Activated CD4-positive, alpha-beta T cell treated with anti-CD3 and anti-CD28 coated beads, Interleukin-2, amount 50 U/mL, for 24 hours (primary cell): ENCODE measurements at places on chromosomes 6 and 20.

DNA sequence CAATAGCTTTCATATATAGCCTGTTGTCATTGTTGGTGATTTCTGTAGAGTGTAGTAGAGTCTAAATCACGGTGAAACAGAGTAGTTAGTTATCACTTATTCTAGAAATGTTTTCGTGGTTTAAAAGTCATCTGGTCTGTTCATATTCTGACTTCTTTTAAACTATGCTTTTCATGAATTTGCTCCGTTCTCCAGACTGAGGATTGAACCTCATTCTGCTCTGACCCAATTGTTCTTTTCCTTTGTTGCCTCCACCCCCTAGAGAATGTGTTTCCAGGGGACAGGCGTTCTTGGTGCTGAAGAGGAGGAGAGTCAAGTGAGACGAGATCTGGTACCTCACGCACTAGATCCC, 748 bp upstream of the ZNF292 start:
- DNase-seq = no peak

DNA sequence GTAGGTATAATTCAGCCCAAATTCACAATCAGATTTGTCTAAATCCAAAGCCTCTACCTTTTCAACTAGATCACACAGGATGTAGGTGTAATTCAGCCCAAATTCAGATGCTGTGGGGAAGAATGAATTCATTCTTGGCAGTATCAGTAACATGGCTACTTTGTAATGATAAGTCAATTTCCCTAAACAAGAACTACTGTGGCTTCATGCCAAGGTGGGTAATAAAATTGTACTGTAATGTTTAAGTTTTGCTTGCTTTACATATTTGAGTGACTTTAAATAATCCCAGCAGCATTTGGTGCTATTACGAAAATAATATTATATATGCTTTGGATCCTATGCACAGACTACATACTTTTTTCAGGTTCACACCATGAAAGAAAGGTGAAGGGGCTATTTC, 239.1 kb downstream of the HDGFL1 start:
- DNase-seq = no peak

GRCh38 chr20:32362901-32363364, 4.8 kb downstream of the ASXL1 start:
- DNase-seq = no peak

DNA sequence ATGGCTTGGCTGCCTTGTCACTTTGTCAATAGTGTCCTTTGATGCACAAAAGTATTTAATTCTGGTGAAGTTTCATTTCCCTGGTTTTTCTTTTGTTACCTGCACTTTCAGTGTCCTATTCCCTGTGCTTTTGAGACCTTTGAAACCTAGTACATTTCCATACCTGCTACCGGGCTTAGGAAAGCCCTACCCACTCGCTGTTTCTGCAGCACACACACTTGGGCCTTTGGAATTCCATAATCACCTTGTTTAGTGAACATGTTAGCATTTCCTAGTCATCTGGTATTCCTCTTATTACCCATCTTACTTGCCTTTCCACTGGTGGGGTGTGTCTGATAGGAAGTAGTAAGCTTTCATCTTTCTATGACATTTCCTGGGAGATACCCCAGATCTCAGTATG, 19.3 kb upstream of the SYNDIG1 start:
- DNase-seq = no peak

- DNase-seq = no peak
Observed at GRCh38 chr20:38645351-38645750, 43.7 kb downstream of the ARHGAP40 start.

DNA sequence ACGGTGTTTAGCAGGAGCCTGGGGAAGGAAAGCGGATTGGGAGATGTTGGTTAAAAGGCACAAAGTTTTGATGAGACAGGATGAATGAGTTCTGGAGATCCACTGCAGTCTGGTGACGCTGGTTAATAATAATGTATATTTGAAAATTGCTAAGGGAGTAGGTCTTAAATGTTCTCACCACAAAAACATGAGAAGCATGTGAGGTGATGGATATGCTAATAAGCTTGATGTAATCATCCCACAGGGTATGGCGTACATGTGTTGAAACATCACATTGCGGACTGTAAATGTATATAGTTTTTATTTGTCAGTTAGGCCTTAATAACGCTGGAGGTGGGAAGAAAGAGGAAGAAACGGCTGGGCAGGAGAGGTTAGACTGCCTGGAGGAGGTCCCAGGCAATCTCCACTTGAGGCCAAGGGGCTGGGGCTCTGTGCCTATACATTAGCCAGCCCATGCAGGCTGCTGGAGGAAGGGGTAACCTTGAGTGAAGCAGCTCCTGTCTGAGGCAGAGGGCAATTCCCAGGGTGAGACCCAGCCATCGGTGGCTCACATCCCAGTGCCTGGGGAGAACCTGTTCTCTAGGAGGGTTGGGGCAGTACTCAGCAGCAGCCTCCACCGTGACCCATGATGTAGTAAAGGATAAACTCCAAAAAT, 188.2 kb upstream of the QKI start:
- no peak for DNase-seq

DNA sequence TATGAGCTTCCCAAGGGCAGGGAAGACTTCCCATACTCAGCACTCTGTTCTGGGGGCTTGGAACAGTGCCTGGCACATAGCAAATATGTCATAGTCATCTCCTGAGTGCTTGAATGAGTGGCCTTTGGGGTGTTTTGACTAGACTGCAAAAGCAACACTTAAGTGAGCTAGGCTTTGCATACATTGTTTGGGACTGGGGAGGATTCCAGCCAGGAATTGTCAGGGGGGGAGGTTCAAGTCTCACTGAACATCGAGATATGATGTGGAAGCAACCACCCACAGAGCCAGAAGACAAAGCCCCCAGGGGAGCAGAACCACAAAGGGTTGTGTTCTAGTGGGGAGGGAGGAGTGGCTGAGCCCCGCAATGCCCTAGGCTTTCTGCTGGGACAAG, 98.4 kb downstream of the SYCP2 start:
- DNase-seq = no peak

DNA sequence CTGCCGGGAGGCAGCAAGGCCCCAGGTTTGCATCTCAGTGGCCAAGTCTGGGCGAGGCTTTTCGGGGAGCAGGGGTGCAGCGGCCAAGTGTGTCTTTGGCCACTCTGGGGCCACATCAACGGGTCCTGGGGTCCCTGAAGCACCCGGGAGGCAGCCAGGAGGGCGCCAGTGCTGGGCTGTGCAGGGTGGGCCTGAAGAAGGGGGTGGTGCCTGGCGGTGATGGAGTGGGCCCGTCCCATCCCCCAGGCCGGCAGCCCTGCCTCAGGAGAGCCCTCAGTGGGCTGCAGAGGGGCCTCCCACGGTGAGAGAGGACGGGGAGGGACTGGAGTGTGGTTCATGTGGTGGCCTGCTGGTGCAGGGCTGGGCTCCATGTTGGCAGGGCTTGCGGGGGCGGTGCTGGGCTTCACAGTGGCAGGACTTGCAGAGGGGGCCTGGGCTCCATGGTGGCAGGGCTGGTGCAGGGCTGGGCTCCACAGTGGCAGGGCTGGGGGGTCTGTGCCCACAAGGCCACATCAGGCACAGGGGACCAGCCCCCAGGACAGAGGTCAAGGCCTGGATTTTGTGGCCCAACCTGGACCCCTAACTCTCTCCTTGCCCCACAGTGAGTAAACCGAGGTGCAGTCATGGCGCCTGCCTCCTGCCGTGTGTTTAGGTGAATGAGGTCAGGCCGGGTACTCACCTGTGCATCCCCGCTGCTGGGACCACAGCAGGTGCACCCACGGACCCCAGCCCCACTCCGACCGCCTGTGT, 10.5 kb upstream of the BHLHE23 start:
- no peak for DNase-seq

DNA sequence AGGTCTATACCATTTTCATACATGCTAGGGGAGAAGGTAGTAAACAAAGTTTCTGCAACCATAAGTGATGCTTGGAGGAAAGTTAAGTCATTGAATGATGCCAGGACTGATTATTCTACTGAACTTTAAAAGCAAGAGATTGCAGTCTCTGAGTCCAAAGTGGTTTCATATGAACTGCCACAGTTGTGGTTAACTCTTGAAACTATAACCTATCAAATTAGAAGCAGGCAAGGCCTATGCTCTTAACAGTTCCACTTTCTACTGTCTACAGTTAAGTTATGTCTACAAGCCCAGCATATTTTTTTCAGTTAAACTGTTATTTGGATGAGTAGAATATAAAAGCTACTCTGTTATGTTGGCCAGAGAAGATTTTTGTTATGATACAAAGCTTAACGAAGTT, 326.5 kb upstream of the RUNX2 start:
- no peak for DNase-seq

GRCh38 chr6:134080171-134080795, 27.9 kb upstream of the SLC2A12 start:
- no peak for DNase-seq

DNA sequence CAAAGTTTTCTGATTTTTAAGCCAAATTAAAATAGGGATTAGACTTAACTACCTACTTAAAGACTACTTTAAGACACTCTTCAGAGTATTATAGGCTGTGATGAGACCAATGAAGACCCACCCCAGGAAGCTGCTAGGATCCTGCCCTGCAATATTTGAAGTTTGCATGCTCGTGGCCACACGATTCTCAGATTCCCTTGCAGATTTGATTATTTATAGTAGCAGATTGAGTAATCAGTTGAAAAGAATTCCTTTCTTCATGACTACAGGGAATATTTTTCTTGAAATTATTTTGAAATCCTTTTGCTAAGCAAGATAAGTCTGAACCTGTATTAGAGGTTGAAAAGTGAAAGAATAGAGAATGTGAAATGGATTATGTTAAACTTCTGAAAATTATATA, 122.3 kb downstream of the B3GAT2 start:
- DNase-seq = no peak

GRCh38 chr6:165055231-165055630, 254.2 kb downstream of the C6orf118 start:
- no peak for DNase-seq

DNA sequence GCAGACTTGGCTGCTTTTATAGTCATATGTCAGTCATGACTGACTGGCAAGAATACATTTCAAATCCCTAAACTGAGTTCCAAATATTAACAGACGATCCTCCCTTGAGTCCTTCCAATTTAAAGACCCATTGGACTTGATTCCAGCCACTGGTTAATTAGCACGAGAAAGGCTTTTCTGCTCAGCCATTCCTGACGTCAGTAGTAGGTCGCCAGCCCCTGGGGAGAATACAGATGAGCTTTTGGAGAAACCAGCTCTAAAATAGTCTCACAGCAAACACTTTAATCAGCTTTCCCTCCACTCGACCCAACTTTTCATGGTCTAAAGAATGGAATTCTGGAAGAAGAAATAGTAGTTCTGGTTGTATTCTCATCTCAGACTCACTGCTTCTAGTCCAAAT, 91.6 kb downstream of the SLC22A3 start:
- DNase-seq = no peak

- no peak for DNase-seq
Observed at GRCh38 chr6:156599366-156599765, 177.8 kb upstream of the ARID1B start.

DNA sequence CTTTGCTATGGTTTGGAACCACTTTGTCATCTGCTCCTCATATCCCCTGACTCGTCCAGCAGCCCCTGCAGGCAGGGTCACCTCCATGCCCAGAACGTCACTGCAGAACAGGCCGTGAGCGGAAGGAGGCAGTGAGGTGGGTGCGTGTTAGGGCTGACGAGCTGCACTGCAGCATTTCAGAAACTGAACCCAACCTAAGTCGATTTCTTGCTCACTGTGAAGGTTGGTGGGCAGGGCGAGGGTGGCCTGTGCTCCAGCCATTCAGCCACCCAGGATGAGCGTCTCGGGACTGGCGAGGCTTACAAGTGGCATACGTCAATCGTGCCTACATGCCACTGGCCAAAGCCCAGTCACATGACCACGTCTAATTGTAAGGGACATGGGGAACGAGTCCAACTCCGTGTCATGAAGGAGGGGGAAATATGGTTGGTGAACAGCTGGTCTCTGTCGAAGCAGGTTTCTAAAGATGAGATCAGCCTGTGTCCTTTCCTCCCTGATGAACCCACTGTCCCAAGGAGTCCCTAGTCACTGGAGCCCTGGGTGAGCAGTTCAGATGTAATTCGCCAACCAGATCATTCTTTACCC, 289.1 kb downstream of the TAF4 start:
- no peak for DNase-seq

DNA sequence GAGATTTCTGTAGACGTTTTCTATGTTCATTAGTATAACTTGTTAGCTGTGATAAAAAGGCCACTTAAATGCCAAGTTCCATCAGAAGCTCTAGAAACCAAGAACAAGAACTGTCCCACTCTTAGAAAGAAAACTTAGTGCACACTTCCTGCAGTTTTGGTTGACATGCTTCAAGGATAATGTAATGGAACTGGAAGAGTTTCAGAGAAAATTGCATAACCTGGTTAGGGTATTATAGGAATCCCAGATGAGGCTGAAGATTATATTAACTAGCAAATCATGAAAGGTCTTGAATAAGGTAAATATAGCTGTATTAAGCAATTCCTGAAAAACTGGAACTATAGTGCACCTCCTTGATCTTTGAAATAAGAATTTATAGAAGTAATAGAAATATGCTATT, 1.8 kb upstream of the PHACTR2 start:
- DNase-seq = no peak

GRCh38 chr6:160831739-160832138, 129.7 kb downstream of the PLG start:
- no peak for DNase-seq

GRCh38 chr6:89745096-89745495, 74.5 kb downstream of the MDN1 start:
- no peak for DNase-seq

DNA sequence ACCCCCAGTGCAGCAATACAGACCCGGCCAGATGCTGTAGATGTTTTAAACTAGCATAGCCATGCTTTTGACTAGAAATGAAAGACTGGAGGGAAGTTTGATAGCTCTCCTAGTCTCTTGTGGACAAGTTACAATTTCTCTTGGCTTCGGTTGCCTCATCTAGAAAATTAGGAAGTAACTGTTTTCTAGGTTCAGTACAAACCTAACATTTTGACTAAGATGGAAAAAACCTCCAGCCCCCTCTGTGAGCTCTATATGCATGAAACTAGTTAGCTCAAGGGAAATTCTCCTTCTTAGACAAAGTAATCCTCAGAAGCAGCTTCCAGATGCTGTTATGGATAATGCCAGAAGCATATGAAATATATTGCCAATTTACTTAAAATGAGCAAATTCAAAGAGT, 86.6 kb downstream of the RNF144B start:
- DNase-seq = no peak

DNA sequence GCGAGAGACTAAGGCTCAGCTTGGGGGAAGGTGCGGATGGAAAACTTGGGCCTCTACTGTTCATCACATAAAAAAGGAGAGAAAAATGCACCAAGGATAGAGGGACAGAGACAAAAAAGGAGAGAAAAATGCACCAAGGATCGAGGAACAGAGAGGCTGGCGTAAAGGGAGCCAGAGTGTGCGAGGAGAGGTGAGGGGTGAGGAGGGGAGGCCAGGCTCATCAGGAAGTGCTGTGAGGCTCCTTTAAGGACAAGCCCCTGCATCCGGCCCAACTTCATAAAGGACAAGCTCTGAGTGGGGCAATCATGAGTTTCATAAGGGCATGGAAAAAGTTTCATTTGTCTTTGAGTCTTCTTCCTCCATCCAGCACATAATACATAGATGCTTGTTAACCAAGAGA, 117.2 kb upstream of the NXT1 start:
- no peak for DNase-seq
